COLO829 (cell line): ENCODE measurements at places on chromosomes 1 and 21.
A peak's percentile ranks its signal among the peaks of the same experiment; 100 is the strongest.

GRCh38 chr1:74395571-74395970, 116.8 kb downstream of the LRRC53 start:
- DNase-seq: no peak

- no peak for DNase-seq
Observed at GRCh38 chr1:72241397-72241796, 40.9 kb downstream of the NEGR1 start.

DNA sequence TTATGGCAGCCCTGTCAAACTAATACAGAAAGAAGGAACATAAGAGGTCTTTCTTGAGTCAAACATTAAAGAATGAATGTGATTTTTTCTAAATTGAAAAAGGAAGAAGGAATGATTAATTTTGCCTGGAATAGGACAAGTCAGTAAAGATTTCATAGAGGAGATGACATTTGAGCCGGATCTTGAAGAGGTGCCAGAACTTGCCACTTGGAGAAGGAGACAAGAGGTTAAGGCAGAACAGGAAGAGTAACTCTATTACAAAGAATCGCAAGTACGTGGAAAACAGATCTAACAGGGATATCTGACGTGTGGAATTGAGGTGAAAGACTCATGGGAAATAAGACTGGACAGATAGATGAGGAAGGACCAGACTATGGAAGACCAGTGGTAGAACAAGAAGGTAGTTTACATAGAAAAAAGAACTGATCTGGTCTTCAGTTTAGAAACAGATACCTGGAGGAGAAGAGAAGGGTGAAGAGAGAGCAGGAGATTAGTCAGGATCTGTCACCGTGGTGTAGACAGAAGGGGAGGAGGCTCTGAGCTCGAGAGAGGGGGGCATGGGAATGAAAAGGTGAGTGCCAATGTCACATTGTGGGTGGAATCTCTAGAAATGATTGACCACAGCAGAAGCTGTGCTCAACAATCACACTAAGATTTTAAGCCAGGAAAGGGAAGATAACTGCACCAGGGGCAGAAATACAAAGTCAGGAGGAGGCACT, 32.5 kb downstream of the RHOU start:
- DNase-seq: no peak

DNA sequence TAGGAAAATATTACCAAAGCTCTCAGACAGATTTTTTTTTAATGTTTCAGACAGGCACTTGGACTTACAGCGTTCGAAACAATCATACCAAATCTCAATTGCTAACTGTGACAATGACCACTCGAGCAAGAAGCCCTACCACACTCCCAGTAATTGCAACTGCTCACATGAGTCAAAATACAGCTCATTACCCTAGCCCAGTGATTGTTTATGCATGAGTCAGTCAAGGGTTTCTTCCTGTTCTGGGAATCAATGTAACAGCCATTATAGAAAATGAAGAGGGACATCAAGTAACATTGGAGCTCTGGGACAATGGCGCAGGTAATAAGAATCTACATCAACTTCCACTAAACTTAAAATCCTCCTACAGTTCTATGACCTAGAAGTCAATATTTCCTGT, 56.1 kb upstream of the SH3GLB1 start:
- peak; percentile 24 for DNase-seq

GRCh38 chr1:32540605-32541004, 1.4 kb downstream of the ZBTB8A start:
- DNase-seq: no peak

DNA sequence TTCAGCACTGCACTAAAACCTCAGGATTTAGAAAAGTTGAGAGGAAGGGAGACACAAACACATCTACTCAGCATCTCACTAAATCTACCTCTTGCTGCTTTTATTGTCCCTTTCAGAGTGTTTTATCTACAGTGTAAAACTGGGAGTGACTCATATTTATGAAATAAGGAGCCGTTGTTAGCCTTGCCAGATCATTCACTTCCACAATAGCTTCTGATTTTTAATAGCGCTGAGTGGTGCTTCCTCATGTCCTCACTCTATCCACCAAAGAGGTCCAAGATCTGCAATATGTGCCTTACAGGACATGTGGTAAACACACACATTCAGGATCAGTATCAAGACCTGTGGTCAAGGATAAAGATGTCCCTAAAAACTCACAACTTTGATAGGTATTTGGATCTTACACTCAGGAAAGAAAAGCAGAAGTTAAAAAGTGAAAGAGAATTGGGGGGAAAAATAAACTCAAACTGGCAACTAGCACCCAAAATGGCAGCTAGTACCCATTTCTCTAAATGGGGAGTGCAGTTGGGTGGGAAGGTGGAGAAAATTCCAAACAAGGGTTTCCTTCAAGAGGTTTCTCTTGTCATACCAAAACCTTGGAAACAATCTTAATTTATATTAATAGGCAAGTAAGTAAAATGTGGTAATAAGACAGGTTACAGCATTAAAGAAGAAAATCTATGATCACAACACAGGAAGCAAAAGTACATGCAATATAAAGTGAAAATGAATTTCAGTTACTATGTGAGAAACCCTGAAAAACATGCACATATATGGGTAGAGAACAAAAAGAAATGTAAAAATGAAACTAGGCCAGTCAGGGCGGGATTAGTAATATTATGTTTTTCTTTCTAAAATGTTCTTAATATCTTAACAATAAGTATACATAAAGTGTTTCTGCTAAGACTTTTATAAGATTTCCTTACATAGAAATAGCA, 15.9 kb downstream of the DUSP10 start:
- DNase-seq: no peak

DNA sequence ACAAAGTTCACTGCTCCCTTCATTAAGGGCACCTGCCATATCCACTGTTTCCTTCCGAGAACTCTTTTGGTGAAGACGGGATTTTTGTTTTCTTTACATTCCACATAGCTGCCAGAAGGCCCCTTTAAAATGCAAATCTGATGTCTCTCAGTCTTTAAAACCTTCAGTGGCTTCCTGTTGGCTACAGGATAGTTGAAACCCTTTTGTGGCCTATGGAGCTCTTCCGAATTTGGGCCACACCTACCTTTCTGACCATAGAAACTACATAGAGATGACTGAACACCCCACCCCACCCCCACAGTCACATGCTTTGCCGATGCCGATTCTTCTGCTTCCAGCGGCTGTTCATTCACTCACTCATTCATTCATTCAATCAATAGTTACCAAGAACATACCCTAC, 502.6 kb downstream of the KIF26B start:
- no peak for DNase-seq

GRCh38 chr1:185739967-185740366, 5.8 kb downstream of the HMCN1 start:
- DNase-seq: no peak

DNA sequence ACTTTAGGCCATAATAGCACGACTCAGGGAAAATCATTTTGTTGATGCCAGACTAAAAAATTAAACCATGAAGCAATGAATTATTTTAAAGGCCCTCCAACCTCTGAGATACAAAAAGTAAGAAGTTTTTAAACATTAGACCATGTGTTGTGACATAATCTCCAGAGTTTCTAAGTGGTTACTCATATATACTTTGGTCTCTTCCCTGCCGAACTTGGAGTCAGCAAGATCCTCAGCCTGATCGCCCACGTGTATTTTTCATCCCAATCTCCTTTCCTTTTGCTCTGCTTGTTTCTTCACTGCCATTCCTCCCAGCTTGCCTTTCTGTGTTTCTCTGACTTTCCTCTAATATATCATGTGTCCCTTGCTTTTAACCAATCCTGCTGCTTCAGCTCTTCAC, 3.8 kb downstream of the ARV1 start:
- DNase-seq: no peak

DNA sequence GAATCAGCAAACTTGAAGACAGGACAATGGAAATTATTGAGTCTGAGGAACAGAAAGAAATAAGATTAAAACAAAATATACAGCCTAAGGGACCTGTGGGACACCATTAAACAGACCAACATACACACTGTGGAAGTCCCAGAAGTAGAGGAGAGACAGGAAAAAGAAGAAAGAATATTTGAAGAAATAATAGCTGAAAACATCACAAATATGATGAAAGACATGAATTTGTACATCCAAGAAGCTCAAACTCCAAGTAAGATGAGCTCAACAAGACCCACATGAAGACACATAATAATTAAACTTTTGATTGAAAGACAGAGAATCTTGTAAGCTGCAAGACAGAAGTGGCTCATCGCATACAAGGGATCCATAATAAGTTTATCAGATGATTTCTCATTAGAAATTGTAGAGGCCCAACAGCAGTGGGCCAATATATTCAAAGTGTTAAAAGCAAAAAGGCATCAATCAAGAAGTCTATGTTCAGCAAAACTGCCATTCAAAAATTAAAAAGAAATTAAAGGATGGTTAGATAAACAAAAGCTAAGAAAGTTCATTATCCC, 311.3 kb upstream of the ADGRL2 start:
- no peak for DNase-seq

DNA sequence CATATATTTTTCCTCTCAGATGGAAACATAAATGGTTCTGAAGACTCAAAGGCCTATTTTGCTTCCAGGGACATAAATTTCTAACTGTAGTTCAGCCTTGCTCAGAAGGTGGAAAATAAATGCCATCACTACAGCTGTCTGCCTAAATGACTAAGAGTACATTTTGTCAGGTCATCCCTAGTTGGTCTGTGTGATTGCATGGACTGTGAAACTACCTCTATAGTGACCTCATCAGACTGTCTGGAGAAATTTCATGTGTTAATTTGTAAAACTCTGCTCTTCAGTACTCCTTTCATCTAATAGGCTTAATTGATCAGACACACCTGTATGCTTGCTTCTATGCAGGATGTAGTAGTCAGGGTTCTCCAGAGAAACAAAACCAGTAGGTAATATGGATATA, 886.9 kb downstream of the AMY1C start:
- DNase-seq: peak; percentile 5
